Brain pericyte (primary cell): ENCODE measurements at places on chromosomes 13 and 19.
A peak's percentile ranks its signal among the peaks of the same experiment; 100 is the strongest.

DNA sequence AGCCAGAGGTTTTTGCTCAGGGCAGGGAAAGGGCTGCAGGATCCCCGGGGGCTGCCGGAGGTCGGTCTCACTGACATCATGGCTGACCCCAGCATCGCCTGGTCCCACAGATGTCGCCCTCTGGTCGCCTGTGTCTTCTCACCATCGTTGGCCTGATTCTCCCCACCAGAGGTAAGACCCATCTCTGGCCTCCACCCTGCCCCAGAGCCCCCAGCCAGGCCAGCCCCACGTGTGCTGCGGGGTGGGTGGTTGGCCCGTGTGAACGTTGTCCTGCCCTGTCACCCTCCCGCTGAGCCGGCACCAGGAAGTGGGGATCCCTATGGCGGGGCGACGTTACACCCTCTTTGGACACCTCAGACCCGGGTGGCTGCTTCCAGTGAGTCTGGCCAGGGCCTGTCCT lies 906 bp downstream of the FXYD5 start:
- no peak for DNase-seq

DNA sequence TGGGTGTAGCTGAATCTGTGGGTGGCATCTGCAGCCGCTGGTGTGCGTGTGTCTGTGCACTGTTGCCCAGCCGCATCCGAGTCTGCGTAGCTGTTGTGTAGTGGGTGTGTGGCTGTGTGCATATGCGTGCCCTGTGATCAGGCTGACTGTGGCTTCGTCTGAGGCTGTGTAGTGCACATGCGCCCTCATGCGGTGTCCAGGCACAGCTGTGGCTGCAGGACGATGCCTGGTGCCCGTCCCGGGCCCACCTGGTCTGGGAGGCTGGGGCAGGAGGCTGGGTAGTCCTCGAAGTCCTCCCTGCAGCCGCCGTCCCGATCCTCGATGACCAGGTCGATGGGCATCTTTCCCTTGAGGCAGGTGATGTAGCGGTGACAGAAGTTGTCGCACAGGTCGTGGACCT lies 4.9 kb downstream of the MEIS3 start:
- DNase-seq, result no peak

DNA sequence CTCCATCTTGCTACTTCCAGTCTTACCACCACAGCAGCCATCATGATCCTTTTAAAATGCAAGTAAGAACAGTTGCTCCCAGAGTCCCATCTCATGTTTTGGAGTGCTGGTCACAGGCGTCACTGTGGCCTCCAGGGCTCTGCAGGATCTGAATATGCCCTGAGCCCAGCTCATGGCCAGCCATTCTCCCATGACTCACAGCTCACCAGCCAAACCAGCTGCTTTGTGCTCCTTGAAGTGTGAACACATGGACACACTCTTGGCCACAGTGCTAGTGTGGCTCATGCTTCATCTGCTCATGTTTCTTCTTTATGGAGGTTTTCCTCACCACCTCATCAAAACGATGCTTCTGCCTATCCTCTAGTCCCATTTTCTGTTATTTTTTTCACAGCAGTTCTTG lies 466.5 kb downstream of the UQCRFS1 start:
- no peak for DNase-seq

GRCh38 chr19:41353466-41354342 lies at the start of gene TGFB1:
TSS of gene TGFB1 (minus strand) at chr19:41353922. CDS start at chr19:41353044, 878 bp downstream.
- no peak for DNase-seq

- no peak for DNase-seq
These were observed 20.7 kb downstream of the NKPD1 start for GRCh38 chr19:45140144-45140503.

GRCh38 chr13:22214184-22214583 lies 543.3 kb downstream of the FGF9 start:
- DNase-seq, result no peak

- DNase-seq, result no peak
These were observed 1468.6 kb upstream of the SLC10A2 start for GRCh38 chr13:104534847-104535246.

GRCh38 chr13:23356368-23356767 lies 77.1 kb downstream of the SACS start:
- DNase-seq, result no peak

GRCh38 chr19:36572593-36573019 lies 486 bp downstream of the ZNF529 start:
- DNase-seq, result no peak

DNA sequence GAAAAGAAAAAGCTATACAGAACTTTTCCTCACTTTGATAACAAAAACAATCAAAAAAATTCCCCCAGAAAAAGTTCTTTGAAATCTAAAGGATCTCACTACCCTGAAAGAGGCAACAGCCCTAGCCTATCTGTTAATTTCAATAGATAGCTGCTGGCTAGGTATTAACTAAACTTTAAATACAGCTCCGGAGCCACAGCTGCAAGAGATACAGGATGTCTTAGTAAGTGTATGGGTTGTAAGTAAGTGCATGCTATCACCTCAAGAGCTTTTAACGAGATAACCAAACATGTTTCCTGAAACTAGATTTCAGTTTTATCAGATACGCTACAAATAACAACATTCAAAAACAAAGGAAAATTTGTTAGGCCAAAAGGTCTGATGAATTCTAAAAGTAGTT lies 148.4 kb downstream of the KLF12 start:
- DNase-seq, result no peak

DNA sequence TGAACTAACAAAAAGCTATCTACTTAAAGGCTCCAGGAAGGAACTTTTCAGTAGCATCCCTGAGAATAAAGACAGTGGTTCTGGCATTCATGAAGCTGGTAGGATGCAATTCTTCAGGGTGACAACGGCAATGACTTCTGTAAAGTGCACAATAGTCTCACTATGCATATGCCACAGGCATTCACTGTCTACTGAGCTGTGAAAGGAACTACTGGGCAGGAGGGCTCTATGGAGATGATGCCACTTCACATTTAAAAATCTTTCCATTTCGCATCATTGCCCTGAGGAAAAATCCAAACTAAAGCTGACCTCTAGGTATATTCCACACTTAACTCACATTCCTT lies 2020.6 kb upstream of the PCDH20 start:
- DNase-seq, result no peak

- no peak for DNase-seq
These were observed 145.2 kb upstream of the KLHL1 start for GRCh38 chr13:70253411-70253810.

DNA sequence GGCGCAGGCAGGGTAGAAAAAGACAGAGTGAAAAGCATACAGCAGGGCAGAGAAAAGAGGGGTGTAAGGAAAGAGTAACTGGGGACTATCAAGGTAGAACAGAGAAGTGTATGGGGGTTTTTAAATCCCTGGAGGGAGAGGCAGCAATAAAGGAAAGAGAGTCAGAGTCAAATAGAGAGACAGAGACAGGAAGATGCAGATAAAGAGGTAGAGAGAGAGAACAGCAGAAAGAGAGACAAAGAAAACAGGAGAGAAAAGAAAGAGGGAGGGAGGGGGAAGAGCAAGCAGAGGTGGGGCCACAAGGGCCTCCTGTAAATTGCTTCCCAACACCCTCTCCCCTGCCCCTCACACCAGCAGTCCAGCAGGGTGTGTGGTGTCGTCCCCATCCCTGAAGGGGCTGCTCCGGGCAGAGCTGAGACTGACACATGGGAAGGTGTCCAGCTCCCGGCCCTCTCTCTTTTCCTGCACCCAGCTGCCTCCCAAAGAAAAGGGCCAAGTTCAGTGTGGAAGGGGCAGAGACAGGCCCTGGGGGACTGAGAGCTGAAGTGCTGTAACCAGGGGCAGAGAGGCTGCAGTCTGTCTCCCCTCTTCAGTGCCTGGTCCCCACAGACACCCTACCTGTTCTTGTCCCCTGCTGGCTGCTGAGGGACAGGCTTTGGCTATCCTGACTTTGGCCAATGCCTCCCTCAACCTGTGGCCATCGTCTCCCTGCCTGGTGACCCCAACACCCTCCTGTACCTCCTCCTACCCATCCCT lies 17.4 kb upstream of the POU2F2 start:
- no peak for DNase-seq

DNA sequence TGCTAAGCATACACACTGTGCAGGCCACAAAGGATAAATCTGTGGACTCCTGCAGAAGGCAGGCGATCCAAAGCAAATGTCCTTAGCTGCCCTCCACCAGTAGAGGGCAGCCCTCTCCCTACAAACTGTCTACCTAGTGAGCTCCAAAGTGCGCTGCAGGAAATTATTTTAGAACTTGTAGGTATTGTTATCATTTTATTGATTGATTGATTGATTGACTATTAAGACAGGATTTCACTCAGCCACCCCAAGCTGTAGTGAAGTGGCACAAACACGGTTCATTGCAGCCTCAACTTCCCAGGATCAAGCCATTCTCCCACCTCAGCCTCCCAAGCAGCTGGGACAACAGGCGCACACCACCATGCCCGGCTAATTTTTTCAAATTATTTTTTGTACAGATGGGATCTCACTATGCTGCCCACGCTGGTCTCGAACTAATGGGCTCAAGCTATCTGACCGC lies 37.3 kb downstream of the RNF6 start:
- no peak for DNase-seq

GRCh38 chr13:47039106-47039505 lies 142.3 kb upstream of the HTR2A start:
- no peak for DNase-seq

GRCh38 chr13:66560189-66560588 lies 669.9 kb downstream of the PCDH9 start:
- peak; percentile 53 for DNase-seq

DNA sequence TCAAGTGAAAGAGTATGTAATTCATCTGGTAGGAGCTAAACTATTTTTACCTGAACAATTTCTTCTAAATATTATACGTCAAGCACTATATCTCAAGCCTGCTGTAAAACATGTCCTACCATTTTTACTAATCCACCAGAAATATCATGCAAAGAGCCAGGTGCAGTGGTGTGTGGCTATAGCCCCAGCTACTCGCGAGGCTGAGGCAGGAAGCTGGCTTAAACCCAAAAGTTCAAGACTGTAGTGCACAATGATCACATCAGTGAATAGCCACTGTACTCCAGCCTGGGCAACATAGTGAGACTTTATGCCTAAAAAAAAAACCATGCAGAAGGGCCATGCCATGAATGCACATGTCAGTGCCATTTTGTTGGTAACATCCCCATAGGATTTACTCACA lies 20.7 kb upstream of the CLN5 start:
- DNase-seq, result no peak

GRCh38 chr19:54616821-54617560 lies 13.3 kb upstream of the LILRB1 start:
- no peak for DNase-seq

GRCh38 chr13:40626561-40626960 lies 39.9 kb downstream of the FOXO1 start:
- DNase-seq, result no peak

GRCh38 chr19:39796000-39796498 lies 17.4 kb downstream of the LEUTX start:
- DNase-seq, result no peak

- no peak for DNase-seq
These were observed 747.2 kb upstream of the PCDH20 start for GRCh38 chr13:62162860-62163259.

GRCh38 chr13:37429976-37430375 lies 168.6 kb downstream of the POSTN start:
- DNase-seq, result no peak

DNA sequence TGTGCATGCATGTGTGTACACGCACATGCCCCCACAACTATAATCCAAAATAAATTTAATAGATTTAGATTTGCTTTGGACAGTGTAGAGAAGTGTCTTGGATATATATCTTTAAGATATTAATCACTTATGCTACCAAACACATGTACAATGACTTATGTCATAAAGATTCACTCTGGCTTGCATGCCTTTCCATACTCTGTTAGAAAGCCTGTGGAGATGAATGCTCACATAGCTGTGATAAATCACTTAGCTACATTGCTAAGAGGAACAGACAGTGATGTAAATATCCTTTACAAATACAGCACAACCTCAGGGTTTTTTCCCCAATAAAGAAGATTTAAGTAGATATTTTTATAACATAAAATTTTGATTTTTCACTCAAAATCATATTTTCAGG lies 2484.8 kb upstream of the PCDH20 start:
- no peak for DNase-seq

GRCh38 chr13:43648733-43649132 lies 138.0 kb downstream of the ENOX1 start:
- DNase-seq, result no peak

DNA sequence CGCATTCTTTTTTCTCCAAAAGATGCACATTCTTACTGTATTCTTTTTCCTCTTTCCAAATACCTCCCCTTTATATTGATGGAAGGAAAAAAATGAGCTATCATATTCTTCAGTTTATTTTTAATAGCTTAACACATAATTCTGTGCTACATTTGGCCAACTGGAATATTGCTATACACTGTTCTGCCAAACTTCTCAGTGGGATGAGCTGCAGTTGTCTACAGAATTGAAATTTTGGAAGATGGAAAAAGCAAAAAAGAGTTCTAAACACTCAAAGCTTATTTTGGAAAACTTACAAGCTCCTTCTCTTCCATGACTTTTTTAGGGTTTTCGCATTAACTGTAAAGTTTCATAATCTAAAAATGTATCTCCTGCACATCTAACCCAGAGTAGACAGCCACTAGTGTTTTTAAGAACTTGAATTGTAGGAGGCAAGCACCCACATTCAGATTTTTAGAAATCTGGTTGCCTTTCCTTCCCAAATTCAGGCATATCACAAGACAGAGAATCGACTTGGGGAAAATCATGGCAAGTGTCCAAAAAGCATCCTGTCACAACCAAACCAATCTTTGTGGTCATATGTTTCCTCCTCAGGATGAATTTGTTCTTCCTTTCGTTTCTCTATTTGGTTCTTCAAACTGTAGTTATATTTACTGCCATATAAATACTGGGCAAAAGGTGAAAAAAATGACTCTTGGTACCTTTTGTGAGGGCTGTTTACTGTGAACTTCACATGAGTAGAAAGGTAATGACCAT lies 111.4 kb upstream of the FRY start:
- no peak for DNase-seq

DNA sequence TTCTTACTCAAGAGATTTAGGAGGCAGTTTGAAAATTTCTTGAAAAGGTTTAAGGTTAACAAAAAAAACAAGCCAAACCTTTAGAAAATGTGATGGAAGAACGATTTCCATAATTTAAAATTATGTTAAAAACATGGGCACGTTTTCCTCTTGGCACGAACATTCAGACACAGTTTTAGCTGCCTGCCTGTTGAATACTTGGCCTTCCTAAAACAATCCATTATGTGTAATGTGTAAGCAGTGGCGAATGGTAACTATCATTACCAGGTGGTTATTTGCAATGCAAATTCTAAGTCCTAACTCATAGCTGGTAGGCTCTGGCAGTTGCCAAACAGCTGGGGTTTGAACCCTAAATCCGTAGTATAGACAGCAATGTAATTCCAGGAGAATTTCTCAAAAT lies 1425.7 kb upstream of the SLC10A2 start:
- no peak for DNase-seq

DNA sequence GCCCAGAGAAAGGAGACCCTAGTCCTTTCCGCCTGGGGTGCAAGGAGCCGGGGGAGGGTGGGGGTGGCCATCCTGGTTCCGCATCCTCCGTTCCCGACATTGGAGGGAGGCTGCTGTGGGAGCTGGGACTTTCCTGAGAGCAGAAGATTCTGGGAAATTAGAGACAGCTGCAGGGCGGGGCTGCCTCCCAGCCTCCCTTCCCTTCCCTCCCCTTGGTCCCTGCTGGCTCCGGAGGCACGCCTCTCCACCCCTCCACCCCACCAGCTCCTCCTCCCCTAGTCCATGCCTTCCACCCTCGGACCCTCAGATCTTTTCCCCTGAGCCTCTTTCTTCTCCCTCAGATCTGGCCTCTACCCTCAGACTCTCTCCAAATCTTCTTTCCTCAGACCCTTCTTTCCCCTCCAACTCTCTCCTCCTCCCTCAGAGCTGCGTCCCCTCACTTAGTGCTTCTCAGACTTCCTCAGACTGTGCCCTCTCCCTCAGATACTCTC lies 3.1 kb upstream of the BCL3 start:
- no peak for DNase-seq

- DNase-seq, result no peak
These were observed 49.4 kb downstream of the F2RL3 start for GRCh38 chr19:16938211-16938610.
